CD4-positive, alpha-beta T cell treated with Interleukin-12 subunit alpha and Interleukin-12 subunit beta, for 1 hour (primary cell): ENCODE measurements at places on chromosomes 5 and 9.

DNA sequence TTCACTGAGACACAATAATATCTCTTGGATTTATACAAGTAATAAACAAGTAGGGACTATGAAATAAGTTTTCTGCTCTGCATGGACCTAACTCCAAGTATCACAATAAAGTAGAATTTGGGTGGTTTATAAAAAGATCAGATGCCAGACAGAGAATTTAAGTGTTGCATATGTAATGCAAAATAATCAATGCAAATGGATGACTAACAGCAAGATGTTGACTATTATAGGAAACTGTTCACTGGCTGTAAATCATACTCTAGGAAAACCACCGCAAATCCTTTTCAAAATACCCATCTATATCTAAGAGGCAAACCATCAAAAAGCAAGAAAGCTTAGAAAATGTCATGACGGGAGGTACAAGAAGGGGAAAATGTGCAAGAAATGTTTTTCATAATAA, 539.8 kb upstream of the FAM174A start:
- no peak for DNase-seq

DNA sequence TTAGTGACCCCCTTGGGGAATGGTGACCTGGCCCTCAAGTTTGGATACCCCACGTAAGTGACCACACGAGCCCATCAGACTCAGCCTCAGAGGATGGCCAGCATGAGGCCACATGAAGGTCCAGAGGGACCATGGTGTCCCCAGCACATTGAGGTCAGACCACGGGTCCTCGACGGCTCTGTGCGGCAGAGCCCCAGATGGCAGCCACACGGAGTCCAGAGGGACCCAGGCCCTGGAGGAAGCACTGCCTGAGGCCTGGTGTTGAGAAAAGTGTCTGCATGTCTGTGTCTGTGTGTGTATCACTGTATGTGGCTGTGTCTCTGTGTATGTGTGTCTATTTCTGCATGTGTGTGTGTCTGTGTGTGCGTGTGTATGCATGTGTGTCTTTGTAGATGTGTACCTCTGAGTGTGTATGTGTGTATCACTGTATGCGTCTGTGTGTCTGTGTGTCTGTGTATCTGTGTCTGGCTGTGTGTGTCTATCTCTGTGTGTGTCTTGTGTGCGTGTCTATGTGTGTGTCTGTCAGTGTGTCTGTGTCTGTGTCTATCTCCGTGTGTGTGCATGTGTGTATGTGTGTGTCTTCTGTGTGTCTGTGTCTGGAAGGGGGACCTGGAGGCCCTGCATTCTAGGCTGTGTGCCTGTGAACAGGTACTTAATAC, 992 bp downstream of the LCNL1 start:
- DNase-seq: no peak

- DNase-seq: no peak
Observed at GRCh38 chr9:123191260-123191659, 77.1 kb downstream of the STRBP start.

DNA sequence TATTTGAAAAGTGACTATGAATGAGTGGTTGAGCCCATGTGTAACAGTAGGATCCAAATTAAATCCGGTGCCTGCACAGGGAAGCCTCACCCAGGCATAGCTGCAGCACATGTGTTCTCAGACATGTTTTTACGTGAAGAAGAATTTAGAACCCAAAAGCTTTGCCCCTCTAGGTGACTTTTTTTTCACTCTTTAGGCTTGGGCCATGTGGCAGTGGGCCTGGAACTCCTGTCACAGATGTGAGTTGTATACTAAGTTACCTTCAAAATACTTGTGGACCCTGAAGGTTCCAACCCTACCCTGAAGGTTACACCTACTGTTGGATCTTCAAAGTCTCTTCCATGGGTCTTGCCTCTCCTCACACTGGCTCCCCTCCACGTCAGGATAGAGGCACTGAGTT, 146.6 kb downstream of the GAS1 start:
- no peak for DNase-seq

GRCh38 chr9:91746904-91747303, 203.1 kb downstream of the ROR2 start:
- no peak for DNase-seq

- peak; percentile 53 for DNase-seq
Observed at GRCh38 chr5:52657247-52657645, 130.5 kb upstream of the ITGA1 start.

GRCh38 chr5:37549411-37549810, 170.3 kb downstream of the WDR70 start:
- no peak for DNase-seq

DNA sequence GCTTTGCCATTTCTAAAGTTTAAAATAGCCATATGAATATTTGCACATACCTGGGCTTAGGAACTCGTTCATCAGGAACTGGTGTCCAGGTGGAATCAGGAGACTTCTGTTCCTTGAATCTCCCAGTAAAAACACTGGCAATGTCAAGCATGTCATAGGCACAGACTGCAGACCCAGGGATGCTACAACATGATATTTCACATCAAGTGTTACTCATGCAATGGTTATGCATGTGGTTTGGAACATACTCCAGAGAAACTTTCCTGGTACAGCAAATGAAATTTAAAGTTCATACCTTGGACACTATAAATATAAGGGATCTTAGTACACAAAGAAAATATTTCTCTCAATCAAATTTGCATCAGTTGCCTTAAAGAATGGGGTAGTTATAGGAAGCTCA, 92.2 kb downstream of the SEMA6A start:
- DNase-seq: no peak

DNA sequence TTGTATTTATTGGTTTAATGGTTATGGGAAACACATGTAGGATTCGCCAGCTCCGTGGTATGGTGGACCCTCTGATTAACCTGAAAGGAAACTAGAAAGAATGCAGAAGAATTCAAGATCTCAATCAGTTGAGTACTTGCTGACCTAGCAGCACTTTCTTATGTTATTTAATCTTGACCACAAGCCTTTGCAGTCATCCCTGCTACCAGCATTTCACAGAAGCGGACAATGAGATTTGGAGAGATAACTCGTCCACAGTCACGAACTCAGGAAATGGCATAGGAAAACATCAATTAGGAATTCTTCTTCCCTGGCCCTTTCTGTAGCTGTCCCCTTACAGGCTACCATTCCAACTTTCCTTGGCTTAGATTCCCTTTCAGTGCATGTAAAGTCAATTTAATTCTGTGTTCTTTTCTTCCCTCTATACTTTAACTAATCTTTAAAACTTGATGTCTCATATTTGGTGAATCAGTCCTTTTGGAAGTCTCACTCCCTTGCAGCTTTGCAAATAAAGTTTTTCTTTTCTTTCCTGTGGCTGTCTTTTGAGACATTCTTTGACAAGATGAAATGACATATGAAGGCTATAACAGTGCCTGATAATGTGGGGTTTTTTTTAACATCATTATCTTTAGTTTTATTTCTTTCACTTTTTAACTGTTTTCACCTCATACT, 1.3 kb upstream of the SLC44A1 start:
- DNase-seq: no peak

- DNase-seq: no peak
Observed at GRCh38 chr5:31537851-31538250, 5.8 kb downstream of the C5orf22 start.

GRCh38 chr5:32156635-32157034, 17.5 kb downstream of the GOLPH3 start:
- no peak for DNase-seq

GRCh38 chr5:134769206-134769605, 10.6 kb downstream of the DDX46 start:
- no peak for DNase-seq

DNA sequence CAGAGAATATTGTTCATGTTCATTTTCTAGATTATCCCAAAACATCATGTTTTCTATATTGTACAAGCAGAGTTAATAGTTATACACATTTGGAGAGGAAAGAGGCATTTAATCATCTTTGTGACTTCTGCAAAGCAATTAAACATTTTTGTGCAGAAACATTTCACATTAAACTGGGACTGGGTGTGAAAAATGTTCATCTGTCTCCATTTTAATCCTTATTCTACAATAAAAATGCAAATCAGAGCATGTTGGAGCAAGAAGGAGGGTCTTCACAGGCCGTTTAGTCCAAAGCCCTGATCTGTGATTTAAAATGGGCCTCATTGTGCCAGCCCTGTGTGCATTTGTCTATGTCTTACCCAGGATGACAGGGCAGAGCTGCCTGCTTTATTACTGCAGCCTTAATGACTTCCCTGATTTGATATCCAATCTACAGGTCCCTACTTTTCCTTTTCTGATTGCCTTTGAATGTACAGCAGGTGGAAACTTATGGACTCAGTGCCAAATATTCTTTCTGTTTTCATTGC, 183.5 kb downstream of the CAVIN4 start:
- DNase-seq: no peak

- DNase-seq: peak; percentile 26
Observed at GRCh38 chr9:20043035-20043434, 254.2 kb upstream of the SLC24A2 start.

DNA sequence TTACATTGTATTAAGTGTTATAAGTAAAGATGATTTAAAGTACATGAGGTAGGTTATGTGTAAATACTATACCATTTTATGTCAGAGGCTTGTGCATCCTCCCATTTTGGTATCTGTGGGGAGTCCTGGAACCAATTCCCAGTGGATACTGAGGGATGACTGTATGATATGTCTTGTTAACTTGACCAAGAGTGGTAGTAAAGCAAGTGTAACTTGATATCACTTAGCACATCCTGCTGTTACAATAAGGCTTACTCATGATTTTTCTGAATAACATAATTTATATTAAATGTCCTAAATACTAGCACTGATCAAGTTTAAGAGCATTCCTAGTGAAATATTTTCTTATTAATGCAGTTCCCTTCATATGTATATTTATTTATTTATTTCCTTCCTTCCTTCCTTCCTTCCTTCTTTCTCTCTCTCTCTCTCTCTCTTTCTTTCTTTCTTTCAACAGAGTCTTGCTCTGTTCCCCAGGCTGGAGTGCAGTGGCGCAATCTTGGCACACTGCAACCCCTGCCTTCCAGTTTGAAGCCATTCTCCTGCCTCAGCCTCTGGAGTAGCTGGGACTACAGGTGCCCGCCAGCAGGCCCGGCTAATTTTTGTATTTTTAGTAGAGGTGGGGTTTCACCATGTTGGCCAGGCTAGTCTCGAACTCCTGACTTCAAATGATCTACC, 7.5 kb downstream of the NDFIP1 start:
- no peak for DNase-seq

- no peak for DNase-seq
Observed at GRCh38 chr5:60916646-60917045, 28.2 kb downstream of the ERCC8 start.

DNA sequence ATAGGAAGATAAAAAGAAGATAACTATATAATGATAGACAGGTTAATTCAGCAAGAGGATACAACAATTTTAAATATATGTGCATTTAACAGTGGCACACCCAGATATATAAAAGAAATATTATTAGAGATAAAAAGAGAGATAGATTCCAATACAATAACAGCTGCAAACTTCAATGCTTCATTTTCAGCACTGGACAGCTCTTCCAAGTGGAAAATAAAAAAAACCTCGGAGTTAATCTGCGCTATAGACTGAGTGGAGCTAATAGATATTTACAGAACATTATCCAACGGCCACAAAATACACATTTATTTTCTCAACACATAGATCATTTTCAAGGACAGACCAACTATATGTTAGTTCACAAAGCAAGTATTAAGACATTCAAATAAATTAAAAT, 1229.5 kb upstream of the CDH6 start:
- DNase-seq: no peak

DNA sequence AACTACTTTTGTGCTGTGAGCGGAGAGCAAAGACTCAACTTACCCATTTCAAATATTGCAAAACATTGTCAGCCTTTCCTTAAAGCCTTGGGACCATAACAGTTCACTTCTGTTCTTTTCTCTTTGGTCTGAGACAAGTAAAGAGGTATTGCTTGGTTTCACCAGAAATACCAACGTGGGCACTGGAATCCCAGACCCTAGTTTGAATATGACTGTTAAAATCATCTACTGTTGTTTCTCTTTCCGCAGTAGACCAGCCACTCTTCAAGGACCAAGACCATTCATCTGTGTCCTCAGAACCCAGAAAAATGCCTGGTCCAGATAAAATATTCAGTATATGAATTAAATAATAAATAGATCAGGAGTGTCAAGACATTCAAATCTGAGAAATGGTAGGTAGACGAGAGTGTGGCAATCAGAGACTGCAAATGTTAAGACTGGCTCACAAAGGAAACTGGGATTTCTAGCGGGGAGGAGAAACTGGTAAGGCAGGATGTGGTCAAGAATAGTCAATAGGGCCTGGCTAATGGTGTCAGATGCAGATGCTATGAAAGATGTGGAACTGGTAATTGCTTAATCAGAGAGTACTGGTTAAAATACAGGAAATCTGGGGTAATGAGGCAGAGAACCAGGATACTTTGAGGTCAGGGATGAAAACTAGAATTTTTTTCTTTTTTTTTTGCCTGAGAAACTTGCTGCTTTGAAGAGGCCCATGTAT, 82.1 kb upstream of the IL33 start:
- no peak for DNase-seq

DNA sequence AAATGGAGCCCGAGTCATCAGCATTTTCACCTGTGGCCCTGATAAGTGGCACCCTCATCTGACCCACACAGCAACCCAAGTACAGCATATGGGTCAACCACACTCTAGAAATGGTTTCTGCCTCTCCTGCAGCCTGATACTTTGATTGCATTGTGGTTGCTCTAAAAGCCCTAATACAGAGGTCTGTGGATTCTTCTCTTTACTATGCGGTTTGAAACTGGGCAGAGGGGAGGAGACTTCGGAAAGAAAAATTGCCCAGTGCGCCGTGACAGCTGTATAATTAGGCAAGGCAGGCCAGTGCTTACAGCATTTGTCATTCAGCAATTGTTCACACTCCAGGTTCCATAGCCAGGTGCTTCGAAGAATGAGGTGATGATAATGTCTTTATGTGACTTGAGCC, 361.0 kb downstream of the NFIB start:
- DNase-seq: no peak

DNA sequence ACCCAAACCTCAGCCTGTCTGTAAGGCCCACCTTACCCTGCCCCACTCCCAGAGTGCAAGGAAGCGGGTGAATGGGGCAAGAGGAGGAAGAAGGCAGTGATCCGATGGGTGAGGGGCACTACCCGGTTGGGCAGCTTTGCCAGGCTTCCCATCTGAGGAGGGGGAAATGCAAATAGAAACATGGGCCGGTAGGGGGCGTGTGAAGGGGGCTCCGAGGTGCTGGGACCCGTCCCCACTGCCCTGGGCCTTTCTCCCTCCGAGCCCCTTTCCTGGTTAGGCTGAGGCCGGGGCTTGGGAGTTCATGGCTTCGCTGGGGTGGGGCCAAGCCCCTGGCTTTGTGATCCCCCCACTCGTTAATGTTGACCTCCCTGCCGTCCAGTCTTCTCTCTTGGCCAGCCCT, 23.6 kb upstream of the MYORG start:
- DNase-seq: no peak

- no peak for DNase-seq
Observed at GRCh38 chr5:148372166-148372725, 11.5 kb upstream of the FBXO38 start.

GRCh38 chr9:110141227-110141793, 66.6 kb downstream of the C9orf152 start:
- DNase-seq: no peak
